ENCODE measurements at places on chromosomes 16 and 17.
A peak's percentile ranks its signal among the peaks of the same experiment; 100 is the strongest.

GRCh38 chr17:39169518-39169917 is 3.6 kb upstream of the ARL5C start:
- DNase-seq = no peak

DNA sequence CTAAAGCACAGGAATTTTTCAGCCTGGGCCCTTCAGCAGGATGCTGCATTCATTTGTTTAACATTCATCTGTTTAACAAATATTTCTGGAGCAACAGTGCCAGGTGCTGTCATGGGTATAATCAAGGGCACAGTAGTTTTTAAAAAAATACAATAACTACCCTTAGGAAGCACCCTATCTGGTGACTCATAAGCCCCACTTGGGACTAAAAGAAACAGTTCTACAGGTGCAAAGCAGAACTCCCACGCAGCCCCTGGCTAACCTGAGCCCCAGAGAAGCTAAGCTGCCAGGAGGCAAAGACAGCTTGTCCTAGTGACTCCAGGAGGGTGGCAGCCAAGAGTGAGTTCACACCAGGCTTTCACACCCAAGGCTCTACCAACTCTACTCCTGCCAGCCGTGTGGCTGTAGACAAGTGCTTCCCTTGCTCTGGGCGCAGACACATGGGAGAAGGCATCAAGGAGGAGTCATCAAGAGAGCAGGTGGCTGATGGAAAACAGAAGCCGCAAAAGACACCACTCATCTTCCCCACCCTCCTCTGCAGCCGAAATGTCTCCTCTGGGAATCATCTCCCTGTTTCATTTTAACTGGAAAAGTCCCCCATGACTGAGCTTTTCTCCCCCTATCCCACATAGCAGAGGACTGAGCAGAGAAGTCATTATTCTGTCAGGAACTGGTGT is 14.4 kb downstream of the CUEDC1 start:
- no peak for DNase-seq

DNA sequence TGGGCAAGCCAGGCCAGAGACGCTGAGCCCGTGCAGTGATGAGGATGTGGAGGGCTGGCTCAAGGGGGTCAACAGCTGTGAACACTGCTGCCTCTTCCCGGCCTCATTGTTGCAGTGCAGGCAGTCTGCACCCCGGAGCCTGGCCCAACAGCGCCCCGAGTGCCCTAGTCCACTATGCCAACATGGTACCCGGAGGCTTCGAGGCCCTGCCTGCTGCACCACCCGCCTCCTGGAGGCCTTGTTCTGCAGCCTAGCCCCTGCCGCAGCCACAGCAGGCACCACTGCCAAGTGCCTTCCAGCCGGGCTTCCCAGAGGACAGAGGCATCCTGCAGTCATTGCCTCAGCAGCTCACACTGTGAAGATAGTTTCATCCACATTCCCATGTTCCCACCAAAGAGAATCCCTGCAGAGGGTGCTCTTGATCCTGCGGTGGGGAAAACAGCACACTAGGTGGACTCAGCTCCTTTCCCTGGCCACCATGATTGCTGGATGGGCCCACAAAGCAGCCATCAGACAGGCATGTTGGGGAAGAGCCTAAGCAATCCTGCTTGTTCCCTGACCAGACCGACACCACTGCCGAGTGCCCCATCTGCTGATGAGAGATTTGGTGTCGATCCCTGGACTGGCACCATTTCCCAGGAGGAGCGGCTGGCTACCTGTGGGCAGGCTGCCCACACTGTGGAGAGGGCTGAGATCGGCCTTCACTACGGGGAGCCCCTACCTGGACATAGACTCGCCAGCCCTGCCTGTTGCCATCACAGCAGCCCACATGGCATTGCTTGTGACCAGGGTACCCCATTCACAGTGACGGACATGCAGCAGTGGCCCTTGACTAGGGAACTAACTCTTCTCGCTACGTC is 44.9 kb downstream of the USP22 start:
- DNase-seq = no peak

DNA sequence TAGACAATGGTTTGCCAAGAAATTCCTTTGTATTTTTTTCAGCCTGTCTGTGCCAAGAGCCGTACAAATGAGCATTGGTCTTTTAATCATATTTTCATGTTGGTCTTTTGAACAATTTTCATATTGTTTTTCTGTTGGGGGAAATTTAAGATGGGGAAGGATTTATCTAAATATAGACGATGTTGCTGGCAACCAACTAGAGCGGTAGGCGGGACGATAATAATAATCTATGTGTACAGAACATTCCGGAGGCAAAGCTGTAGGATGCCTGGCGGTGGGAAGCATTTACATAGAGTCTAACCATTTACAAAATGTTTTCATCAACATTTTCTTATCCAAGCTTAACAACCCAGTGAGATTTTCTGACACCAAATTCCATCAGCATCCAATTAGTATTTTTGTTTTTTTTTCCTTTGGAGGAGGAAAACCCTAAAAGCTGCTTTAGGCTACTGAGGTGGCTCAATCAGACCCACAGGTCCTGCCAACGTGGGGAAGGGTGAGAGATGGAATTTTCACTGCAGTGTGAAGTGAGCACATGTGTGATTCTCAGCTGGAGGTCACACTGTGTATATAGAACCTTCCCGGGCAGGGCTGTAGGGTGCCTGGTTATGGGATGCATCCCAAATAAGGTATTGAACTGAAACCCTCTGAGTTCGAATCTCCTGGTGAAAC is 11.7 kb upstream of the SEC14L1 start:
- peak; percentile 66 for DNase-seq

GRCh38 chr16:24917891-24918290 is 72.1 kb downstream of the SLC5A11 start:
- no peak for DNase-seq

DNA sequence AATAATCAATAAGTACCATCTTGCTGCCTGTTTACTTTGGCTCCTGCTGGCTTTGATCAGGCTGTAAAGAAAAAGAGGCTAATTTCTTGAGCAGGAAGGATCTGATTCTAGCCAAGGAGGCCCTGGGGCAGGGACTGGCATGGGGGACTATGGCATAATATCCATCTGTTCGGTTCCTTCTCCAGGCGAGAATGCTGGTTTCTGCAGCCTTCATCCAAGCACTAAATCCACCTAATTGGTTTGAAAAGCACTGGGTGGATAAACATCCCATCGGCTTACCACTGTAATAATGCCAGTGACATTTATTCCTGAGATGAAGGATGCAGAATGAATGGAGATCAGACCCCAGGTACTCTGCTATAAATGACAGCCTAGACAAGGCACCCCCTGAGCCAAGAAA is 180.0 kb upstream of the ASIC2 start:
- DNase-seq = no peak

DNA sequence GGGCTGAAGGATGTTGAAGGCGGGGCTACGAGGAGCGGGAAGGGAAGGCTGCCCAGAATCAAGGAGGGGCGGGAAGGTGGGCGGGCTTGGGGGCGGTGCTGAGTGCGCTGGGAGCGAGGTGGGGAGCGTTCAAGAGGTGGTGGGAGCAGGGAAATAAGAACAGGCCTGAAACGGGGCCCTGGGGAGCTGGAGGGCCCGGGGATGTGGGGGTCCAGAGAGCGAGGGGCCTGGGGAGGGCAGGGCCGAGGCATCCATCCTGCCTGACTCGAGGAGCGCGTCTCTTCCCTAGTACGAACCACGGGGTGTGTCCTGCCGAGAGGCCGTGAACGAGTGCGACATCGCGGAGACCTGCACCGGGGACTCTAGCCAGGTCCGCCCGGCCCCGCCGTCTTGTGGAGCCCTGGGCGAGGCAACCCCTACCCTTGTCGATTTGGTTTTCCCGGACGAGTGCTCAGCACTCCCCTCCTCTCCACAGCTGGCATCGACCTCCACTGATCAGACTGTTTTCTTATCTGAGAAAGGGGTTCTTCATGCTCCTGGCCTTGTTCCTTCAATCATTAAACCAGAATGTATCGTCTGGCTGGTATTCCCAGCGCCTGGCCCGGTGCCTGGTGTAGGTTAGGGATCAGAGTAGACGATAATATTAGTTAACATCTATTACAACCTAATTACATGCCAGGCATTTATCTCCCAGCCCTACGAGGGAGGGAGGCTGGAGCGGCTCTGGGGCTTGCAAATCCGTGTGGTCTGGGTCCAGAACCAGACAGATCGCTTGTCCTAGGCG is 17.2 kb downstream of the ADAM11 start:
- DNase-seq = no peak

DNA sequence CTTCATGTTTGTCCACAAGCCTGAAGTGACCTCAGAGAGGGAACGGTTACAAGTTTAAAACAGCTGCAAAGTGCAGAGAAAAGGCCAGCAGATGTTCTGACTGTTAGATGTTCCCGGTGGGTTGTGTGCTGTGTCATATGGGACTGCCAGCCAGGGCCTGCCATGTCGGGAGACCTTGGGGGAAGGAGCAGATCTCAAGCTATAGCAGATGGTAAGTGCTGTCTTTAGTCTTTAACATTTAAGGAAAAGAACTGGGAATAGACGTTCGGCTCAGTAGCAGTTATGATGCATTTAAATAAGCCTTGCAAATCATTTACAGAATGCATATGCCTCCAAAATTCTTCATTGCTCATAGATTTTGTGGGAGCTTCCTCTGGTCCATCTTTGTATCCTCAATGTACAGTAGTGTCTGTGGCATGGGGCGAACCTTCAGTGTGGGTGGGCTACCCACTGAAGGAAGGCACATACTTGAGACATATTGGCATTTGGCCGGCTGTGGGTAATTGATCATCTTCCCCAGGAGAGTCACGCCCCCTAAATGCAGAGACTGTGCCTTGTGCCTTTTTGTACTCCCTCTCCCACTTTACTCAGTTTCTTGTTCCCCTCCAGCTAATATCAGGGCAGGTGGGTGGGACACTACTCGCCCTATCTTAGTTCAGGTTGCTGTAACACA is 131.9 kb downstream of the NPIPB5 start:
- no peak for DNase-seq

DNA sequence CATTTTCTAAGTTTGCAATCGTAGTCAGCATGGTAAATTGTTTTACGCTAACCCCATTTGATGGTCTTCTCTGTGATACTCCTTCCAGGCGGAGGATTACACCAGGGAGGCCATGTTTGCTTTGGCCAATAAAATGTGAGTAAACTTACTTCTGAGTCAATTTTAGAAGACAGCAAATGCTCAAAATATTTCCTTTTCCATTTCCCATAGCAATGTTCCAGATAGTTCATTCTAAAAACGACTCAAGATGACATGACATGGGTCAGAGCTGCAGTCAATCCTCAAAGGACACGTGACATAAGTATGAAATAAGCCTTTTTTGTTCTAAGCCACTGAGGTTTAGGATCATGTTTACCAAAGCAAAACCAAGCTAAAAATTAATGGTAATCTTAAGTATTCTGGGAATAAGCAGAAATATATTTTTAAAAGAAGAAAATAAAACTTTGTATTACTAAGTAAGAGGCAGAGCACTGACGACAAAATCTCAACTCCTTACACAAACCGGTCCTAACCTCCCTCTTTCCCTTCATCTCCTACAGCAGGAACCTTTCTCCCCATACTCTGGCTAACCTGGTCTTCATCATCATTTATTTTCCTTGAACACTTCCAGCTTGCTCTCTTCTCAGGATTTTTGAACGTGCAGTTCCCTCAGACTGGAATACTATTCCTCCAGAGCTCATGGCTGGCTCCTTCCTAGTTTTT is 266.2 kb downstream of the CEP112 start:
- peak; percentile 41 for DNase-seq

DNA sequence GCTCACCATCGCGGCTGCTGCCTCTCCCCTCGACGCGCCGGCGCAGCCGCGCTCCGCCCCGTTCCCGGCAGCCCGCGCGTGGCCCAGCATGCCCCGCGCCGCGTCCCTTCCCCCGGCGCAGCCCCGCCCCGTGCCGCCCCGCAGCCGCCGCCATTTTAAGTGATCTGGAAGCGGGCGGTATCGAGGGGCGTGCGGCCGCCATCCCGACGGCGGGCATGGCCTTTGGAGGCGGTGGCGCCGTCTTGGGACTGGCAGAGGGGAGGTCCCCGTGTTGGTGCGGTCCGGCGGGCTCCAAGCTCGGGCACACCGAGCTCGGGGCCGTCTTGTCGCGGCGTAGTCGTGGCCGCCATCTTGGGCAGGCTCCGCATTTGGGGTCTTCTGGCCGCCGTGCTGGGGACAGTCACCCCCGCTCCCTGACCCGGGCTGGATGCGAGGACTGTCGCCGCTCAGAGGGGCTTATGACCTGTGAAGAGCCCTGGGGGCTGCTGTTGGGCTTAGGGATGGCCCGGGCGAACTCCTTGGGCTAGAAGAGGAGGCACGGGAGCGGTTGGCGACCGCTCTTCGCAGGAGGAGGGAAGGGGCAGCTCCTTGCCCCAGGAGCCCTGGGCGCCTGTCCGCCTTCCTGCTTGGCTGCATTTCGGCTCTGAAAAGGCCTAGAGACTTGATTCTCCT is at the start of gene ELOB:
Gene ELOB, minus strand, starts transcription at position 50 of the 672 bp plus-strand sequence. Its CDS starts 41 bp downstream, at position 9.
- DNase-seq = peak; percentile 81

DNA sequence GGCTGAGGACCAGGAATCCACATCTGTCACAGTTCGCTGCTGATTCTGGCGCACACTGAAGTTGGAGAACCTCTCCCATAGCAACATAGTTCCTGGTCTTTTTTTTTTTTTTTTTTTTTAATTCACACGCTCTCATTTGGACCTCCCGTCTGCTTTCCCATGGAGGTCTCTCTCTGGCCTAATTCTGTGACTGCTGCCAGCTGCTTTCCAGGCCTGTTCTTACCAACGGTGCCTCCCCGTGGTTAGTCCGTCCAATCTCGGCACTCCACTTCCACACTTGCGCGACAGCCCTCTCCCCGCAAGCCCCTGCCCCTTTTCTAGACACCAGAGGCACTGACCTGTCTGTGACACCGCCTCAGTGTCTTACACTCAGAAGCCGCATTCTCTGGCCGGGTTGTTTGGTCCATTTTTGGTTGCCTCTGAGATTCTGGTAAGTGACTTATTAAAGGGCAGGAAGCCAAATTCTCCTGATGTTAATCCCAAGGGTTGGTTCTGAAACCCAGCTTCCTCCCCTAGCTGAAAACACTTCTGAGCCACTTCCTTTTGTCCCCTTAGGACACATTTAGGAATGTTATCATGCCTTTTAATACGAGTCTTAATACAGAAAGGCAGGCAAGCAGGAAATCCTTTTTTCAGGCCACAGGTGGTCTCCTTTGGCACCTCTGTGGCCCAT is 1.1 kb upstream of the AKTIP start:
- peak; percentile 70 for DNase-seq

- no peak for DNase-seq
Measured at GRCh38 chr17:41797377-41797776, 10.9 kb upstream of the JUP start.

GRCh38 chr17:61684172-61684571 is 93.2 kb upstream of the NACA2 start:
- DNase-seq = no peak

DNA sequence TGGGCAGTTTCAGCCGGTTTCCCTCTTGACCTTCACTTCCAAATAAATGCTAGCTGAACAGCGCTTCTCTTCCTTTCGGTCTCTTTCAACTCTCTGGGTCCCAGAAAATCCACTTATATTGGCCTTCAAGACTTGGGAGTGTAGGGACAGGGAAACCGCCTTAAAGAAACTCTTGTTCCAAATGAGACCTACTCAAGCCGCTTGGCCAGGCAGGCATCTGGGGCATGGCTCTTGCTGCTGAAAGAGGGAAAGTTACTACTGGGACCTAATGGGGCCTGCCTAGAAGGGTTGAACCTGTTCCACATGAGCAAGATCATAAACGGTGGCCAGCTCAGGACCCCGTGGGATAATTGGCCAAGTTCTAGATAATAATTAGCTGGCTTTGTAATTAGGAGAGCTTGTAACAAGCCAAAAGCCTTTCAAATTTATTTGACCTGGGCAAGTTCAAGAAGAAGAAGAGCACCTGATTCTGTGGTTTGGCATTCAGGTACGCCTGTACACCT is 13.2 kb downstream of the CDH1 start:
- DNase-seq = no peak

All from iris pigment epithelial cell (primary cell).